ENCODE measurements at places on chromosomes 2 and 18. TPM values are rescaled to one million over a fixed set of nuclear protein-coding genes. Genes with fewer than 3 reads are reported as not detected.
A peak's percentile ranks its signal among the peaks of the same experiment; 100 is the strongest.

The ARL4C gene
- total RNA-seq = 13.6 TPM

The XRCC5 gene
- total RNA-seq = 302 TPM

The POTEJ gene
- 0.87 TPM for total RNA-seq

The SLC35F6 gene
- total RNA-seq = 40.9 TPM

DNA sequence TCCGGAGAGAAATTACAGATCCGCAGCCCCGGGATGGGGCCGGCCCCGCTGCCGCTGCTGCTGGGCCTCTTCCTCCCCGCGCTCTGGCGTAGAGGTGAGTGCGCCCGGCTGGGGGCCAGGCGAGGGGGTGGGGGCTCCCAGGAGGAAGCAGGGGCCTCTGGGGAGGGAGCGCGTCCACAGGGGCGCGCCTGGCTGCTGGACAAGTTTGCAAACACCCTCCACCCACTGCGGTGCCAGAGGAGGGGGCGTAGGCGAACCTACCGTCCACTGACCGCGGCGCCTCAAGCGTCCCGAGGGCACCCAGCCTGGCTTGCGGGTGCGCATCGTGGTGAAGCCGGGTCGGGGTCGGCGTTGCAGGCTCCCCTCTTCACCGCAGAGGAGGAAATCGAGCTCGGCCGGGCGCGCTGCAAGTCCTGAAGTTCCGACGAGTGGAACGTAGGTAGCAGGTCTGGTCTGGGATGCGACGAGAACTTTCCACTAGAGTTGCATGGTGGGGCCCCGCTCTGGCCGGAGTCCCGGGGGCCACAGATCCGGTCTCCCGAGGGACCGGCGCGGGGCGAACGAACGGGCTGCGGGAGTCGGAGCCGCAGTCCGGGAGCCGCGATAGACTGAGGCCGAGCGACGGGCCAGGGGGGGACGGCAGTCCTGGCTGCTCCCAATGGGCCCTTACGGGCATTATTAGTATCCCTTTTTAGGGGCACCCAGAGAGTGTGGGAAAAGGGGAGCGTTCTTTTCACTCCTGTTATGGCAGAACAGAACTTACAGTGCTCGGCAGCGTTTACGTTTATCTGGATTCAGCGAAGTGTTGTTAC, 502 bp downstream of the MERTK start:
- peak; percentile 34 for DNase-seq

DNA sequence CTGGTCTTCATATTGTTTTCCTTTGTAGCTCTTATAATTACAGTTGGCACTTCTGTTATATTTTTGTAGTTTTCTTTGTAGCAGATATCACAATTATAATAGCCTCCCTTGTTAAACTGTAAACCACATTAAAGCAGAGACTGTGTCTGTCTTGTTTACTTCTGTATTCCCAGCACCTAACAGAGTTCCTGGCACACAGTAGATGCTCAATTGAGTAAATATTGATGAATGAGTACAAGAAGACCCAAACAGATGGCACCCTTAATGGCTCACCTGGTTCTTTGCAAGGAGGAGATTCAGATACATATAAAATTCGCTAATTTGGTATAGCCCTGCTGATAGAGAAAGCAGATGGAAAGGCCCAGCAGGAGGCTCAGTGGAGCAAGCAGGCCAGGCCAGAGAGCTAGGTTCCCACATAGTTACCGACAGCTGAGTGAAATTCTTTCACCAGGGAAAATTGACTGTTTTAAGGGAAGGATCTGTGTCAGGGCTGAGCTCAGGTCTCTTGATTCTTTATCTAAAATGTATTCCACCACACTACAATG, 120.1 kb downstream of the NUP35 start:
- DNase-seq = peak; percentile 13

GRCh38 chr2:117087535-117088291, 726.8 kb upstream of the DDX18 start:
- DNase-seq = peak; percentile 13

GRCh38 chr18:13006531-13007247, 15.5 kb downstream of the CEP192 start:
- DNase-seq = no peak

- no peak for DNase-seq
Observed at GRCh38 chr2:112897624-112897978, 13.4 kb upstream of the IL37 start.

DNA sequence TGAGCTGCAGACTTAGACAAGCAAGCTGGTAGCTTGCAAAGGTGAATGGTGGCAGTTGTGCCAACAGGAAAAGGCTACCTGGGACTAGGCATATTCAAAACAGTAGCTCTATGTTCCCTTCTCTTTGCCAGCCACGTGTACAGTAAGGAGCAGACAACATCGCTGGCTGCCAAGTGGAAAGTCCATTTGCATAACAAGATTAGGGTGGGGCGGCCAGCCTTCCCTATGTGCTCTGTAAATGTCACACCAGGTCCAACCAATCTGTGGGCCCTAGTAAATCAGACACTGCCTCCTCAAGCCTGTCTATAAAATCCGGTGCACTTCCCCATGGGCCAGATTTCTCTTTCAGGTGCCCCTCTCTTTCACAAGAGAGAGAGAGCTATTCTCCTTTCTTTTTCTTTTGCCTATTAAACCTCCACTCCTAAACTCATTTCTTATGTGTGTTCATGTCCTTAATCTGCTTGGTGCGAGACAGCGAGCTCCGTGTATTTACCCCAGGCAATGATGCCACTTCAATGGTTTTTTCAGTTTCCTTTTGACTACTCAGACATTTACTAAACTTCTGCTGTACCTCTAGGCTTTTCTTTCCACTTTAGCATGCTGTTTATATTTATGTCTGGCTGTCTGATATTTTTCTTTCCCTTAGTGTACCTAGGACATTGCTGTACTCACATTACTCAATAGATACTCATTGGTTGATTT, 297.4 kb upstream of the GCFC2 start:
- DNase-seq = peak; percentile 24

DNA sequence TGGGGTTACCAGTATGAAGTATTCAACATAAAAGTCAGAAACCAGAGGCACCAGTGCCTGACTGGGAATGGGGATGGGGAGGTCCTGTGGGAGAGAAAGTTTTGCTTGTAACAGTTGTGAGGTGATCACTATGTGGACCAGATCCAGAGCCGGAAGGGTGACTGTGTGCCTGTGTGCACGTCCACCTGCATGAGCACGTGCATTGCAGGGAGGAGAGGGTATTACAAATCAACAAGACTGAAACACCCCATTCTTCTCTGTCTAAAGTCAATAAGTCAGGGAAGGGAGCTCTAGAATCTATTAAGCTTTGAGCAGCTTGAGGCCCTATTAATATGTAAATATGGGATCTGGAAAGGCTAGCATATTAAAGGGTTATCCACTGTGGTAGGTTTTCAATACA, 241.0 kb upstream of the ACVR2A start:
- DNase-seq = no peak

DNA sequence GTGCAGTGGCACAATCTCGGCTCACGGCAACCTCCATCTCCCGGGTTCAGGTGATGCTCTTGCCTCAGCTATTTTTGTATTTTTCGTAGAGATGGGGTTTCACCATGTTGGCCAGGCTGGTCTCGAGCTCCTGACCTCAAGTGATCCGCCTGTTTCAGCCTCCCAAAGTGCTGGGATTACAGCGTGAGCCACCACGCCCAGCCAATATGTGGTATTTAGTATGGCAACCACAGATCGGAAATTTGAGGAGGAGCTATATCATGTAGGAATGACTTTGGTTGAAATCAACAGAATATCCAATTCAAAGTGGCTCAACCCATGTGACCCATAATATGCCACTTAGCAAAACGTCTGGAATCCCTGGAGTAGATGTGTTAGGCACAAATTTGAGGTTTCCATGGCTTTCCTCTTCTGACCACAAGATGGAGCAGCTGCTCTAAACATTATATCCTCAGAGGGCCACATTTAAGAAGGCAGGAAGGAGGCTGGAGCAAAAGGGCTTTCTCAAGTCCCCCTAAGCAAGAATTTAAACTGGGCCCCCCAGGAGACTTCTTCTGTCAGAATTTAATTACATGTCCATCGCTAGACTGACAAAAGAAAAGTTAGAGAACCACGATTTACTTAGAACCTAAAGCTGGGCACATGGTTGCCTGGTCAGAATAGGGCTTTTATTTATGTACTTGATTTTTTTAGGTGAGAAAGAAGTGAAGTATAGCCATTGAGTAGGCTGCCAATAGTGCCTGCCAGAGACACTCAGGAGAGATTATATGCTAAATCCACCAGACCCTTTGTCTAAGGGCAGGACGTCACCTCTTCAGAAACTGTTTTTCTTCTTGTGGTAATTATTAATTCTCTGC, 49.6 kb upstream of the ITSN2 start:
- peak; percentile 34 for DNase-seq

GRCh38 chr2:128584296-128584890, 265.7 kb upstream of the HS6ST1 start:
- no peak for DNase-seq

DNA sequence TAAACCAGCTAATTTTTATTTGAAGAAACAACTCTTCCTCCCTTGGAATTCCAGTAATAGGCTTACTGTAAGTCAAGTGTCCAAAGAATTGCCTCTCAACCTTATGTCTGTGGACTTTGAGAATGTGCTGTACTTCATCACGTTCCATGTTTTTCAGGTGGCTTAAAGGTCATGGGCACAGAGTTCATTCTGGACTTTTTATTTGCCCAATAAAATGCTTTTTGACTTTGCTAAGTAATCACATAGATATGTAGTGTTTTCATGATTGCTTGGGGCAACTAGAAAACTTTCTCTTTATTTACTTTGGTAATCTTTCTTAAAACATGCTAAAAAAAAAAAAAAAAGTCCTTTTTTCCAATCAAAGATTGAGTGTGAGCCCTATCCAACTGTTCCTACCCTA, 10.4 kb upstream of the DNAH7 start:
- DNase-seq = no peak

- no peak for DNase-seq
Observed at GRCh38 chr2:109243526-109244303, 114.7 kb downstream of the SH3RF3 start.

DNA sequence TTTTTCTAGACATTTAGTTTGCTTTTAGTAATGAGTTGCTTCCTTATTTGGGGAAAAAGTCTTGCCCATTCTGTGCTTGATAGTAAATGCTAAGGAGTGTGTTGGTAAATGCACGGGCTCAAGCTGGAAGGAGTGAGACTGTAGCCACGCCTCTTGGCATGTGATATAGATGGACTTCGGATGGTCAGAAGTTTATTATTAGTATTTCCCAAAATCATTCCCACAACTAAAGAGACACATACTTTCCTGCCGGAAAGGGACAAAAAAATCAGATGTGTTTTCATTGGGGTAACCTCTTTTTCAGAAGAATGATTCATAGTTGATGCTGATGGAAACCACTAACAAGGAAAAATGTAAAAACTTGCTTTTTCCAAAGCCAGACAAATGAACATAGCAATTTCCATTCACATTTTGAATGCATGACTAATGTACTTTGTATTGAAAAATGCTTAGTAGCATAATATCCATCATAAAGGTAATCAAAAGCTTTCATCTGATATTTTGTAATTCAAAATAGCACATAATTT, 133.2 kb downstream of the ZNF532 start:
- no peak for DNase-seq
